Mammary epithelial cell (primary cell): ENCODE measurements at places on chromosomes 16 and 17. TPM values are rescaled to one million over a fixed set of nuclear protein-coding genes. Genes with fewer than 3 reads are reported as not detected.

Gene TMC5
- total RNA-seq = not detected in 2 replicates

DNA sequence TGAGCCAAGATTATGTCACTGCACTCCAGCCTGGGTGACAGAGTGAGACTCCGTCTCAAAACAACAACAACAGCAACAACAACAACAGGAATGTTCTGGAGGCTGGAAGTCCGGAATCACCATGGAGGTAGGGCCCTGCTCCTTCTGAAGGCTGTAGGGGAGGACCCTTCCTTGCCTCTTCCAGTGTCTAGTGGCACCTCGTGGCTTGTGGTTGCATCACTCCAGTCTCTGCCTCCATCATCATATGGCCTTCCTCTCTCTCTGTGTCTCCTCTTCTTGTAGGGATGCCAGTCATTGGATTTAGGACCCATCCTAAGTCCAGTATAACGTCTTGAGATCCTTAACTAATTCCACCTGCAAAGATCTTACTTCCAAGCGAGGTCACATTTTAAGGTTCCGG, 14.0 kb downstream of the NAGPA start:
- no peak for DNase-seq

- no peak for DNase-seq
Observed at GRCh38 chr16:75085556-75085955, 31.0 kb downstream of the LDHD start.

- DNase-seq = no peak
Observed at GRCh38 chr16:25143928-25144327, 32.4 kb downstream of the LCMT1 start.

DNA sequence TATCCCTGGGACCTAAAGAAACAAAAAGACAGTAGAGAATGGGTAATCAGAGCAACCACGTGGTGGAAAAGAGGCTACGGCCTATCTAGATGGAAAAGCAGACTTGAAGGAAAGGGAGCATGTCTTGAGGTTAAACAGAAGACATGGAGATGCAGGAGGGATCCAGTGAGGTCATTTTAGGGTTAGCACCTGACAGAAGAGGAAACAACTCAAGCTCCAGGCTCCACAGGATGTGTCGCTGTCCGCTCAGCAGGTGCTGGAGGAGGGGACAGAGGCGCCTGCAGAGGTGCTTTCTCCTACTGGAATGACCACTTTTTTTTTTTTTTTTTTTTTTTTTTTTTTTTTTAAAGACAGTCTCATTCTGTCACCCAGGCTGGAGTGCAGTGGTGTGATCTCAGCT, 47.5 kb upstream of the CLEC3A start:
- peak; percentile 9 for DNase-seq
